ENCODE measurements at places on chromosomes 4 and X.

GRCh38 chrX:41335198-41335957 lies 1.4 kb downstream of the DDX3X start:
- no peak for DNase-seq

GRCh38 chr4:170610434-170610833 lies 520.7 kb upstream of the AADAT start:
- DNase-seq: peak; percentile 53

DNA sequence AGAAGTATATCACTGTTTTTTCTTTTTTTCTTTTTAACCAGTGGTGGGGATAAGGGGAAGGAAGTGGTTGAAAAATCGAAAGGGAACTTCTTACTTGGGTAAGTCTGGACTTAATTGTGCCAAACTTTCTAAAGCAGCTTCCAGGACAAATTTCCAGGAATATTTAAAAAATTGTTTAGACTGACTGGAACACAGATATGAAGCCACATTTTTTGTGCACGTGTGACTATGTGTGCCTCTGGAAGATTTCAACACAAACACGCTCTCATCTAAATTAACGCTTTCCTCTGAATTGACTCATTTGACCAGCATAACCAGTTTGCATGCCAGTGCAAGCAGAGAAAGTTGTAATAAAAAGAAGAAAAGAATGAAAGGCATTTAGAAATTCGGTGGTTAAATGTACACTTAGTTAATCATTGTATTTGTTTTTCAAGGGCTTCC lies 18.8 kb upstream of the YTHDC1 start:
- peak; percentile 86 for DNase-seq

GRCh38 chr4:73916172-73916925 lies 47.2 kb downstream of the CXCL1 start:
- DNase-seq: no peak

GRCh38 chr4:14046642-14047041 lies 419.1 kb upstream of the BOD1L1 start:
- DNase-seq: no peak

DNA sequence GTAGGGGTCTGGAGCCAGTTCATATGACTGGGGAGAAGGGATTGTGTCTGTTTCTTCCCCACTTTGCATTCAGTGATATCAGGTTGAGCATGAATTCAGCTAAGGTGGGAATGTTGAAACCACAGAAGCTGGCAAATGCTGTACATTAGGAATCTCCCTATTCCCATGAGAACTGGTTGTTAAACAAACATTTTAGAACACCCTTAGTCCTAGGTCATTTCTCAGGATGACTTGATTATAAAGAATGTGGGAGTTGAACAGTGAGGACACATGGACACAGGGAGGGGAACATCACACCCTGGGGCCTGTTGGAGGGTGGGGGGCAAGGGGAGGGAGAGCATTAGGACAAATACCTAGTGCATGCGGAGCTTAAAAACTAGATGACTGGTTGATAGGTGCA lies 62.6 kb upstream of the LIMCH1 start:
- DNase-seq: peak; percentile 18

DNA sequence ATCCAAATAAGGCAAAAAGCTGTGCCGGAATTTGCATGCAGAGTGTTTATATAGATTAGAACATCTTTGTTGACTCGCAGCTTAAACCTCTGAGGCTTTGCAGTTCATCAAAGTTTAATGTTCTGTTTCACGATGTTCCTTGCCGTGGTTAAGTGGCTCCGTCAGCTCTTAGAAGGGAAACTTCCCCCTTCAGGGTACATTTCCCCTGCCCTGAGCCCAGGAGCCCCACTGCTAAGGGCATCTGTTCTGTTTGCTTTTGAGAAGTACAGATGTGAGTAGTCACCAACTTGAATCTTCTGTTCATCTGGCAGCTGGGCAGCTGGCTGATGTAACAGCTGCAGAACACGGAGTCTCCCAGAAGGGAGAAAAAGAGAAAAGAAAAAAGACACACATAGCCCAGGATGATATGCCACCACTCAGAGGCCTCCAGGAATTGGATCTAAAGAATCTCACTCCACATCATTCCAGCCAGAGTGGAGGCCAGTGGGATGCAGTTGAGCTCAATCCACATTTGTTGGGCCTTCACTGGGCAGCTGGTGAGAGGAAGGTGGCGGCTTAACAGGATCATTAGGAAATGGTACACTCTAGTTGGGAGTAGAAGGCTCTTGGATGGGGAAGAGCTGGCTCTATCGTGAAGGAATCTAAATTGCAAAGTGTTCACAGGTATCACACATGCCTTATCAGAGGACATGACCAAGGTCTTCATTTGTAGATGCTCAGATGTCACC lies 178.7 kb upstream of the RBPJ start:
- peak; percentile 78 for DNase-seq

GRCh38 chr4:34619531-34620162 lies 1624.7 kb downstream of the ARAP2 start:
- peak; percentile 41 for DNase-seq

DNA sequence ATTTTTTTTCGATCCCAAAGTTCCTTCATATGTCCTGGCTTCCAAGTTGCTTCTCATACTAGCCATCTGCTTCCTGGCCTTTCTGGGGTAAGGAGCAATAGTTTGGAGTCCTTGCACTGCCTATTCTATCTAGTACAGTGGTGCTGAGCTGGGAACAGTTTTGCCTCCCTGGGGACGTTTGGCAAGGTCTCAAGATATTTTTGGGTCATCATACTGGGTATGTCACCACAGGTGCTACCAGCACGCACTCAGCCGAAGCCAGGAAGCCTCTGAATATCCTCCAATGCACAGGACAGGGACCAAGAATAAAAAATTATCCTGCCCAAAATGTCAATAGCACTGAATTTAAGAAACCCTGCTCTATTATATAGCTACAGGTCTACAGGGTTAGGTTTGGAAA lies 35.4 kb upstream of the TMSB15B start:
- no peak for DNase-seq

GRCh38 chr4:143679434-143679833 lies 21.0 kb downstream of the FREM3 start:
- no peak for DNase-seq

- DNase-seq: no peak
These were observed 44.1 kb downstream of the PPM1K start for GRCh38 chr4:88240297-88240714.

DNA sequence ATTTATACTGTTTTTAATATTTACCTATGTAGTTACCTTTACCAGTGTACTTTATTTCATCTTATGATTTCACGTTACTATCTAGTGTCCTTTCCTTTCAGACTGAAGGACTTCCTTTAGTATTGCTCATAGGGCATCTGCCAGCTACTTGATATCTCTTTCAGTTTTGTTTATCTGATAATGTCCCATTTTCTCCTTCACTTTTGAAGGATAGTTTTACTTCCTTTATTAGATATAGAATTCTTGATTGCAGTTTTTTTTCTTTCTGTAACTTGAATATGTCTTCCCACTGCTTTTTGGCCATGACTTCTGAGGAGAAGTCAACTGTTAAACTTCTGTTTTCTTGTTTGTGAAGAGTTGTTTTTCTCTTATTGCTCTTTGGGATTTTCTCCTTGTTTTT lies 69.4 kb upstream of the MAGED1 start:
- DNase-seq: no peak

Data from fibroblast of skin of scalp (primary cell).